ENCODE measurements at places on chromosomes 4 and X.

- DNase-seq, result no peak
Observed at GRCh38 chr4:16569790-16570189, 328.7 kb downstream of the LDB2 start.

DNA sequence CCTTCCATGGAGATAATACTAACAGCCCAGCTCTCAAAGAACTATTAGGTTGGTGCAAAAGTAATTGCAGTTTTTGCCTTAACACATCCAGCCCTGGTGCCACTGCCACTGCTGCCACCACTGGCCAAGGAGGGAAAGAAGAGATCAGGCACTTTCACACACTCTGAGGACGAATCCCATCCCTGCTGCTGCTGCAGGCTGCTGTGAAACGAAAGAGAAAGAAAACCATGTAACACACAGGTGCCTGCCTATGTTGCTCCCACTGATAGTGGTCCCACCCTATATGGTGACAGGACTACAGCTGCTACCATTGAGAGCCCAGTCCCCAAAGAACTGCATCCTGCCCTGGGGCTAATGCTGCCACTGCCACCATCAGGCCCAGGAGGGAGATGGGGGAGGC lies 35.1 kb downstream of the TMLHE start:
- no peak for DNase-seq

- no peak for DNase-seq
Observed at GRCh38 chrX:118468122-118468521, 27.5 kb upstream of the DOCK11 start.

- no peak for DNase-seq
Observed at GRCh38 chr4:15436513-15436912, 8.7 kb downstream of the C1QTNF7 start.

DNA sequence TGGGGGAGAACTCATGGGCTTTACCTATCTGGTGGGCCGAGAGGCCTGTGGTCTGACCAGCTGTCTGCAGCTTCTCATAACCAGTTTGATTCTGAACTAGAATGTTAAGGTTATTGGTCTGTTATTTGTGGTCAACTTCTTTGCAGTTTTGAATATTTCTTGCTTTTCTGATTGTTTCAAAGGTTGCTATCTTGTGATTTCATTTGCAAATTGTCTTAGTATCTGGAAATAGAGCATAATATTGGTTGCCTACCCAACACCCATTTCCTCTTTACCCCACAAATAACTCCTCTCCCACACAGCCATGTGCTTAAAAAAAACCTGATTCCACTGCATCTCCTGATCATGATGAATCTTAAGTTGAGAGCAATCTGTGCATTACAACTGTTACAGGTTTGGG lies 39.1 kb upstream of the BMP2K start:
- no peak for DNase-seq

GRCh38 chr4:183435803-183436202 lies 8.6 kb upstream of the CDKN2AIP start:
- DNase-seq, result no peak

DNA sequence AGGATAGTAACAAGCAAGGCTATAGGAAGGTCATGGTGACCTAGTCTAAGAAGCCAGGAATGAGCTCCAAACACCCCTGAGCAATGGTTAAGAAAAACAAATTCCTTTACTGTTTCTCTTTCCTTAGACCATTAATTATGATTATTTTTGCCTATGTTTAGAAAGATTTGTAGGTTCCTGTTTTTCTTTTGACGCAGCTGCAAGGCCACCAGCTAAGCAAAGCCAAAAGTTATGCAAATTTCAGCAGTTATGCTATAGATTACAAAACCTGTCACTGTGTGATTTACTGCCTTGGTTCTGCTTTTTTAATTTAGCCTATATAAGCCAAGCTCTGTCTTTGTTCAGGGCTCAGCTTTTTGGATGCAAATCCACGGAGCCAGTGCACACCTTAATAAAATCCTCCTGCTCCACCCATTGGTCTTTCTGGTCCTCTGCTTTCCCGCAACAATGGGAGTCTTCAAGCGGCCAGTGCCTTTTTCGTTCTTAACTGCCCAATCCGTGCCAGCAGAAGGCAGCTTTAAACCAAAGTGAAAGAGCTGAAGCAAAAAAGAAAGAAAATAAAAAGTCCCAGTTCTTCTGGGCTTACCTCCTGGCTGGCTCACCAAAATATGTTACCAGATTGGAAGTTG lies 1.4 kb upstream of the CEP135 start:
- DNase-seq, result peak; percentile 24

- DNase-seq, result no peak
Observed at GRCh38 chr4:185683222-185683621, 128.8 kb downstream of the SORBS2 start.

- peak; percentile 26 for DNase-seq
Observed at GRCh38 chrX:47751670-47752069, 85.0 kb upstream of the ZNF81 start.

GRCh38 chrX:138740341-138740740 lies 28.8 kb upstream of the FGF13 start:
- no peak for DNase-seq

GRCh38 chr4:53618321-53618720 lies 27.0 kb upstream of the LNX1 start:
- DNase-seq, result no peak

- peak; percentile 35 for DNase-seq
Observed at GRCh38 chrX:48083212-48083611, 11.8 kb upstream of the ZNF630 start.

GRCh38 chr4:37000281-37000680 lies 244.3 kb upstream of the NWD2 start:
- DNase-seq, result no peak

GRCh38 chr4:42302348-42302747 lies 94.9 kb upstream of the SHISA3 start:
- no peak for DNase-seq

- DNase-seq, result no peak
Observed at GRCh38 chr4:112645541-112646329, 8.8 kb downstream of the LARP7 start.

- DNase-seq, result no peak
Observed at GRCh38 chrX:134551376-134552048, 91.5 kb downstream of the HPRT1 start.

- peak; percentile 12 for DNase-seq
Observed at GRCh38 chr4:16916719-16917337, 18.4 kb upstream of the LDB2 start.

DNA sequence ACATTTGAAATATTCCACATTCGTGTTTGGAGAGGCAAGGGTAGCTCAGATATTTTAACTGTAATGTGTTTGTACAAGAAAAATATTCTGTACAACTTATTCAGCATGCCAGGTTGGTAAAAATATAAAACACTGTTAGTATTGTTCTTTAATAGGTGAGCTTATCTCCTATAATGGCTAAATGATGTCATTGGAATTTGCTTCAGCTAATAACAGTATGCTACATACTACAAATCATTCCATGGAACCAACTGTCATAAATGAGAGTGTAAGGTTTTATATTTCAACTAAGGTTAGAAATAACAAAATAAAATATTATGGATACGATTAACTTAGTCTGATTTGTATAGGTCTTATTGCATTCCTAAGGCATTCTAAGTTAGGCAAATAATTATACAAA lies 206.6 kb downstream of the ADGRL3 start:
- no peak for DNase-seq

- no peak for DNase-seq
Observed at GRCh38 chrX:119935215-119935874, 8.2 kb downstream of the NKAP start.

GRCh38 chrX:19760841-19761512 lies 126.4 kb downstream of the SH3KBP1 start:
- DNase-seq, result no peak

DNA sequence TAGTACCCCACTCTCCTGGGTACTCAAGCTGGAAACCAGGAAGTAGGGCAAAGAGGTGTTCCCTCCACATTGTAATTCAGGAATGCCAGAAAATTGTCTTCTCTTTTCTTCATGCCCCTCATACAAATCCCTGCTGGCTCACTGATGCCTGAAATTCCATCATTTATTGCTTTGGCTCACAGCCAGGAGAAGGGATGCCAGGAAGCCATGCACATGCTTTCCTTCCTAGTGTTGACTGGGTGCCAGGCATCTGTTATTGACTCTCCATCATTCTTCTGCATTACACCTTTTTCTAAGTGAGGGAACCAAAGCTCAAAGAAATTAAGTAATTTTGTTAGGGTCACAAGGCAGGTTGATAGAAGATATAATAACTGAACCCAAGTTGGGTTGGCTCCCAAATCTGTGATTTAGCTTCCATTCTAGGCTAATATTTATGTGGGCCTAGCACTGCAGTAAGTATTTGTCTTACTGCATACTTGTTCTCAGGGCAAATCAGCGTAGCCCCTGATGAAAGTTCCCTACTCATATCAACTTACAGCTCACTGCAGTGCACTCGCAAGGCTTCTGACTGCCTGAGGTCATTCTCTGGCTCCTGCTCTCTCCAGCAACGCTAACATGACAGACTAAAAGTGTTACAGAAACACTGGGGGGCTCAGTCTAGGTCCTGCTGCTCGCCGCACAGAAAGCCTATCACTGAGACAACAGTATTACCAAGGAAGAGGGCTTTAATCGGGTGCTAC lies 89.0 kb downstream of the TRAPPC11 start:
- DNase-seq, result no peak

DNA sequence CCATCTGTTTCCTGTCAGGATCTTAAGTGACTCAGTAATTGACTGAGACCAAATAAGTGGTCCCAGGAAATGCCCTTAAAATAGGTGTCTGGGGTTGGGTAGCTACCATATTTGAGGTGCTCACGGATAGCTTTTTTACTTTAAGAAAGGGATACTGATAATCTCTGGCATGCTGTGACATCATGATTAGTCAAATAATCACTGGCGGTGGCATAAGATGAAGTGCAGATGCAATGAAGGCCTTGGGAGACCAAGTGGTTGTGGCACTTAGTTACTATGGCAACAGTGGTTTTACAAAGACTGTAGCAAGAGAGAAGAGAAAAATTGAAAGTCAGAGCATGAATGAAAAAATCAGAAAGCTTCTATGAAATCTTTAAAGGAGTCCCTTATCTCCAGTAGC lies 114.5 kb upstream of the SLIT2 start:
- no peak for DNase-seq

- DNase-seq, result peak; percentile 16
Observed at GRCh38 chrX:108736509-108737479, at the start of gene IRS4. Gene IRS4, minus strand, starts transcription at chrX:108736563.

DNA sequence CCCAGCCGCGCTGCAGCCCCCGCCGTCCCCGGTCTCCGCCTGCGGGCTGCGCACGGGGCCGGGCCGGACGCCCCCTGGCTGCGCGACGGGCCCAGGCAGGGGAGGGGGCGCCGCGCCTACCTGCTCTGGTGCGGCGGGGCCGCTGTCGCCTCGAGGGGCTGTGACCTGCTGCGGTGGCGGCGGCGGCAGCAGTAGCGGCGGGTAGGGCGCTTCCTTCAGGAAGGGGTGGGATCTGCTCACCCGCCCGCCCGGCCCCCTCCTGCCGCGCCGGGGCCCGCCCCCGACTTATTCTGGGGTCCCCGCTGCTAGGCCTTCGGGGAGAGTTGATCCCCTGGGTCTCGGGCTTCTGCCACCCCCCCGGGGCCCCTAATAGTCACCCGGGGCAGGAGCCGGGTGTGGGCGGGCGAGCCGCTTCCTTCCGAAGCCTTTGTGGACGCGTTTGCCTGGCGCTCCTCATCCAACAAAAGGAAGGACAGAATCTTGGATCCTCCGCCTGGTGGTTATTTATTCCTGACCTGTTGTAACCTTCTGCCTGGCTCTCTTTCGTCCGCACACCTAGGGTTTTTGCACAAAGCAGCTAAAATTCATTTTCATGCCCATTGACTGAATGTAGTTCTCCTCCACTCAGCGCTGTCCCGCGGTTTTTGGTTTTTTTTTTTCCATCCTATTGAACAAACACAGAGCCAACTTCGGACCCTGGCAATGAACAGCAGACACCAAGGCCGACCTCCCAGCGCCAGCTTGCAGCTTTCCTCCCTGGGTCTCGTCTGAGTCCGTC lies at the start of gene TMEM150C:
TMEM150C (minus strand) TSS at position 203 of the 778 bp plus-strand sequence. CDS start 57,331 bp downstream, outside the sequence.
- DNase-seq, result no peak

DNA sequence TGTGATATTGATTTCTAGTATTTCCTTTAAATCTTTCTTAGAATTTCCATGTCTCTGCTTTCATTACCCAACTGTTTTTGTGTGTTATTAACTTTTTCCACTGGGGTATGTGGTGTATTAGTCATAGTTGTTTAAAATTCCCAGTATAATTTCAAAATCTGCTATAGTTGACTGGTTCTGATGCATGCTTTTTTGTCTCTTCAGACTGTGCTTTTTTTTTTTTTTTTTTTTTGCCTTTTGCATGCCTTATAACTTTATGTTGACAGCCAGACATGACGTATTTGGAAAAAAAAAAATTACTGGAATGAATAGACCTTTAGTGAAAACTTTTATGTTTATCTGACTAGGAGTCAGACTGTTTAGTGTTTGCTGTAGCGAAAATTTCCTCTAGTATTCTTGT lies 580.4 kb downstream of the ANKRD50 start:
- no peak for DNase-seq

DNA sequence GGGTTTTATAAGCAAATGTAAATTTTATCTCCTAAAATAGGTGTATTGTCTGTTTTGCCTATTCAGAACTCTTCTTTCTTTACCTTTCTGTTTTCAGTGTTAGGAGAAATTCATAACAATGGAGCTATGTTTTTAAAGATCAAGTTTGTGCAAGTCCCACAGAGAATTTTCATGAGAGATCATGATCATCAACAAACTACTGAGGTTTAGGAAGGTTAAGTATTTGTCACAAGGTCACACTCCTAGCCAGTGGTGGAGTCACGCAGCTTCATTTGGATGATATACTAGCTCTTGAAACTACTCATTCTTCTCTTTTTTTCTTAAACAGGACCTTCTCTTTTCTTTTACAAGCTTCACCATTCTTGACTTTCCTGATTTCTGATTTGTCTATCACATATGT lies 892.6 kb upstream of the FRG1 start:
- DNase-seq, result no peak

- DNase-seq, result no peak
Observed at GRCh38 chr4:111263836-111264235, 641.0 kb upstream of the PITX2 start.

GRCh38 chrX:12138361-12139313 lies at the start of gene FRMPD4:
Gene FRMPD4, plus strand, starts transcription at chrX:12138473. Its CDS starts 499 bp downstream, at chrX:12138972.
- peak; percentile 43 for DNase-seq

- no peak for DNase-seq
Observed at GRCh38 chrX:18146954-18147353, 73.7 kb downstream of the BEND2 start.

GRCh38 chrX:101287402-101287801 lies 3.7 kb downstream of the TAF7L start:
- peak; percentile 25 for DNase-seq

GRCh38 chrX:348461-349117 lies 30.0 kb upstream of the GTPBP6 start:
- no peak for DNase-seq

GRCh38 chrX:120242813-120243212 lies 7.8 kb upstream of the ZBTB33 start:
- no peak for DNase-seq
